ENCODE measurements at places on chromosomes 4 and X.
A peak's percentile ranks its signal among the peaks of the same experiment; 100 is the strongest.

- DNase-seq, result no peak
These were observed 432.5 kb upstream of the FGF16 start for GRCh38 chrX:77014377-77015372.

DNA sequence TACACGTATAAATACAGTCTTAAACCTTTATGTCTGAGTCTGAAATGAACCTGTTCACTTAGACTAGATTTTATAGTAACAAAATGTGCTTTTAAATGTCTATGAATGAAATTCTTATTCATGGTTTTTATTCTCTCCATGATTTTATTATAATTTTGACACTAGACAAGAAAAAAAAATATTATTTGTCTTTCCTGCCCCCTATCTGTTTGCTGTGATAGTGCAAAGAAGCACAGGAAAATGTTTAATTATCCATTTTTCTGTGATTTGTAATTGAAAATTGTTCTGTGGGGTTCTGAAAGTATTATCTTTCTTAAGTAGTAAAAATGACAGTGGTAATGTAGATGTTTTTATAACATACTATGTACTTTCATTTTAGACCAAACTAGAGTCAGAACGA is 52.0 kb downstream of the INTS6L start:
- DNase-seq, result no peak

DNA sequence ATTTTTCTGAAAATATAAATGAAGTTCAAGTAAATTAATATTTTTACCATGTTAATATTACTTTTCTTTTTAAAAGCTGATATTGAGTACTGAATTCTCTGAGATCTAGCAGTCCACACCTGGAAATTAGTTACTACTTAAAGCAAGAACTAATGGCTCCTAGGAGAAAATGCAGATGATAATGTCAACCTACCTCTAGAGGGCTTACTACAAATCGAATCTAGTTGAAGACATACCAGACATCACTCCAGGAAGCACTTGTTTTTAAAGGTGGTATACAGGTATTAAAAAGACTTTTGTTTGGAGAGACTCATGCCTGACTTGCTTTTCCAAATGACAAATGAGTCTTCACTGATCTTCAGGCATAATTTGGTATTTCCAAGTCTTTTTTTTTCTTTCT is 516.4 kb upstream of the BOD1L1 start:
- DNase-seq, result no peak

- peak; percentile 30 for DNase-seq
These were observed 1.3 kb downstream of the ANTXR2 start for GRCh38 chr4:80071604-80072227.

GRCh38 chr4:64781737-64782326 is 372.6 kb upstream of the TECRL start:
- DNase-seq, result no peak

DNA sequence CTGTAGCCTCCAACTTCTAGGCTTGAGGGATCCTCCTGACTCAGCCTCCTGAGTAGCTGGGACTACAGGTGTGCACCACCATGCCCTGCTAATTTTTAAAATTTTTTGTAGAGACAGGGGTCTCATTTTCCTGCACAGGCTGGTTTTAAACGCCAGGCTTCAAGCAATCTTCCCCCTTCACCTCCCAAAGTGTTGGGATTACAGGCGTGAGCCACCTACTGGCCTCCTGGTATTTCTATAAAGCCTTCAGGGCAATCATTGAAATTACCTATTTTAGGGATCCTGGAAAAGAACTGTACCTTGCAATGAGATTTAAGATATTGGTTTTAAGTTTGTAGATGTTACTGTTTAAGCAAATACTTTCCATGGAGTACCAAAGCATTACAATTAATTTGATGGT is 13.5 kb upstream of the PLS3 start:
- no peak for DNase-seq

DNA sequence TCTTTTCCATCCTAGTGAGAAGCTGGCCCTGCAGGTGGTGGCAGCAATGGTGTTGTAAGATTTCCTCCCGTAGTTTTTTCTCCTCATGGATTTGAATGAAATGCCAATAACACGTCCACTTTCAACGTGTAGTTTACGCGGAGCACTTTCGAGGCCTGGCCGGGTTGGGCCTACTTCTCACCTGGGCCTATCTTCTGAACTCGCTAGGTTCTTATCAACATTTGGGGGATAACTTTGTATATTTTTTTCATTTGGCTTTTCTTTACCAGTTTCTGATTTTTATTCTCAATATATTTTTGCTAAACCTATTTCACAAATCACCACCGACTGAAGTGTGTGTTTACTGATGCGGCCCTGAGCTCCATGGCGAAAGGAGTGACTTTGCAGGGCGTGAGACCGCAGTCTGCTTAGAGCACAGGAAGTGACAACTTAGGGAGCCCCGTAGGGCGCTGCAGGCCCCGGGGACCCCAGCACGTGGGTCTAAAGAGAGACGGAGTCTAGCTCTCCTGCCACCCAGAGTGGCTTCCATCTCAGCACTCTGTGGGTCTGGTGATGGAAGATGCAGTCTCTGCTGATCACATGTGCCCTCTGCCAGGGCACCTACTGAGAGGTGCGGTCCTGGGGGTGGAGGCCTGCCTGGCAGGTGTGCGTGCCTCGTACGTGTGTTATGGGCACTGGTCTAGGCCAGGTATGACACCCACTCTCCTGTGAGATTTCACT is 29.1 kb downstream of the NELFA start:
- no peak for DNase-seq

DNA sequence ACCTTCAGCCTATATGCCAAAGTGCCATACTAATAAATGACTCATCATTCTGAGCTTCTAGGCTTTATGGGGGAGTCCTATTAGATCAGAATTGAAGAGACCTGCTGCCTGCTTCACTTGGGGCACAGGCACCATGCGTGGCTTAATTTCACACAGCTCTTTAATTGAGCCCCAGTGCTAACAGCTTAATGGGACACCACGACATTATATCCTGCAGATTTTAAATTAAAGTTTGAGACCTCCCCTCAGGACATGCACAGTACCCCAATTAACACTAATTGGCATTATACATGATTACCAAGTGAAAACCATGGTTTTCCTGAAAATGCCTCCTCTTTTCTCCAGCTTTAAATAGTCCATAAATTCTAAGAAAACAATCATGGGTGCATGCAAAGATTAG is 6.8 kb downstream of the C1QTNF7 start:
- DNase-seq, result no peak

DNA sequence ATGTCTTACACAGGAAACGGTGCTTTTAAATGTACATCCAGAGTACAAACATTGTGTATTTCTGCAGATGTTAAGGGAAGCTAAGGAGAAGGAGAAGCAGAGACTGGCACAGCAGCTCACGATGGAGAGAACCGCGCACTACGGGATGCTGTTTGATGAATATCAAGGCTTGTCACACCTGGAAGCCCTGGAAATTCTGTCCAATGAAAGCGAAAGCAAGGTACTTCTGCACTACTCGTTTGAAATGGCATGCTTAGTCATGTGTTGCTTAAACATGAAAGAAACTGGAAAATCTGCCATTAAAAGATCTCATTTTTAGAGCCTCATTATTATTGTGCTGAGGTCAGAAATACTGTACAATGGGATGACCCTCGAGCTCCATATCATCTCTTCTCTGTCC is 47.2 kb downstream of the FAM114A1 start:
- DNase-seq, result no peak

- DNase-seq, result no peak
These were observed 59.5 kb downstream of the CD38 start for GRCh38 chr4:15837591-15837990.

- no peak for DNase-seq
These were observed 669 bp downstream of the IRF2 start for GRCh38 chr4:184473499-184474262.

- DNase-seq, result no peak
These were observed 13.5 kb downstream of the KDM5C start for GRCh38 chrX:53211391-53211978.

- DNase-seq, result peak; percentile 95
These were observed 114.0 kb downstream of the RBM47 start for GRCh38 chr4:40515398-40516293.

- no peak for DNase-seq
These were observed 44.2 kb downstream of the JADE1 start for GRCh38 chr4:128853741-128854140.

GRCh38 chr4:48157271-48157670 is 23.2 kb upstream of the TXK start:
- DNase-seq, result no peak

DNA sequence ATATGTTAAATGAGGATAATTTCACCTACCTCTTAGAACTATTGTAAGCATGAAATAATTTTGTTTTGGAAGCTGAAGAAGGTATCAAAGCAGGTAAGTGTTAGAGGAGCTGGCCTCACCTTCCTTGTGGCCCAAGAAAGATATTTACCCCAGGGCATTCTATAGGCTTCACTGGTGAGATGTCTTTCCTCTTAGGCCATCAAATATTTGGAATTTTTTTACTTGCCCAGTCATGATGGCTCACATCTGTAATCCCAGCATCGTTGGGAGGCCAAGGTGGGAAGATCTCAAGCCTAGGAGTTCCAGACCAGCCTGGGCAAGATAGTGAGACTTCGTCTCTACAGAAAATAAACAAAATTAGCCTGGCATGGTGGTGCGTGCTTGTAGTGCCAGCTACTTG is 6.1 kb upstream of the SMS start:
- no peak for DNase-seq

- no peak for DNase-seq
These were observed 1492.2 kb upstream of the TENM3 start for GRCh38 chr4:180751009-180751408.

DNA sequence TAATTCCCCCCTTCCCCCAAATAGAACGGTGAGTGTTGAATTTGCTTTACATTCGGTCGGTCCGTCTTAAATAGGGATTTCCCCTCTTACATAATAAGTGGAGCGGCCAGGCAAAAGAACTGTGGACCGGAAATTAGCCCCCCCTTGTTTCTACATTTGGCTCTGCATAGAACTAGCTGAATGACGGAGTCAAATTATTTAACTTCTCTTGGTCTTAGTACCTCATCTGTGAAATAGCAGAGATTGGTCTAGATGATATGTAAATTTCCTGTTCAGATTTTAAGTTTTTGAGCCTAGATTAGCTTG is 1.3 kb downstream of the SPATA18 start:
- DNase-seq, result peak; percentile 13

- no peak for DNase-seq
These were observed 143.7 kb downstream of the NAA11 start for GRCh38 chr4:79182209-79182608.

DNA sequence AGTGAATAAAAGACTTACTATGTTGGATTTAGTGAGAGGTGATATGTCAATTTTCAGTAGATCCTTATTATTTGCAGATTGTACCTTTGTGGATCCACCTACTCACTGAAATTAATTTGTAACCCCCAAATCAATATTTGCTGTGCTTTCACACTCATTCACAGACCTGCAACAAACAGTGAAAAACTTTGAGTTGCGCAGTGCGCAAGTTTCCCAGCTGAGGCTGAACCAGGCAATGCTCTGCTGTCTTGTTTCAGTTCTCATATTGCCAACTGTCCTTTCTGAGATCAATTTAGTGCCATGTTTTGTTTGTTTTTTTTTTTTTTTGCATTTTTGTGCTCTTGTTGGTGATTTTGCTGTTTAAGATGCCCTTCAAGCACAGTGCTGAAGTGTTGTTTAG is 40.8 kb upstream of the LEF1 start:
- no peak for DNase-seq

DNA sequence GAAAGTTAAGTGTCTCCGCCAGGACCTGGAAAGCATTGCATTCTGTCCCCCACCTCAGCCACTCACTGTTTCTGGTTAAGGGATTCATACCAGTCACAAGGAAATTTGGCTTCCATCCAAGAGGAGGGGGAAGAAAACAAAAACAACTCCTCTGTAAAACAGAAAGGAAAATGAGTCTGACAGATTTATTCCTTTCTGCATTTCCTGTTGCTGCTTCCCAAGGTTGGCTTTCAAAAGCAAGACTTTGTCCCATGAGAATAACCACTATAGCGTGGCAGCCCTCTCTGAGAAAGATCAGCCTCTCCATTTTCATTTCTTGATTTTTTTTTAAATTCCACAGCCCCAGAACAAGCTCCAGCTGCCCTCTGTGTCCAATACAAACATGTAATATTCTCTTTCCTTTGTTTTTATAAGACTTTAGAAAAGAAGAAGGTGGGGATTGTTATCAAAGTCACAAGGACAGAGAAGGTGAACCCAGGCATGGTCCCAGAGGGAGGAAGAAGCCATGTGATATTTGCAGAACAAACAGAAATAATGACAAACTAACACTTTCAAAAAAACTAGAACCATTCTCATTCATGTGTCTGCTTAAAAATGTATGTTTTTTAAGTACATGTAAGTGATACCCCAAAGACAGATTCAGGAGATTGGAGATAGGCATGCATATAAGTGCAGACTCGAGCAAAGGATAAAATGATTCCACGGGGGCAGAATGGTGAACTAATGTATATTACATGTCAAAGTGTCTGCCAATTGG is 90.7 kb upstream of the DCLK2 start:
- DNase-seq, result no peak

- no peak for DNase-seq
These were observed 58.3 kb upstream of the VSIG4 start for GRCh38 chrX:66098162-66098561.

DNA sequence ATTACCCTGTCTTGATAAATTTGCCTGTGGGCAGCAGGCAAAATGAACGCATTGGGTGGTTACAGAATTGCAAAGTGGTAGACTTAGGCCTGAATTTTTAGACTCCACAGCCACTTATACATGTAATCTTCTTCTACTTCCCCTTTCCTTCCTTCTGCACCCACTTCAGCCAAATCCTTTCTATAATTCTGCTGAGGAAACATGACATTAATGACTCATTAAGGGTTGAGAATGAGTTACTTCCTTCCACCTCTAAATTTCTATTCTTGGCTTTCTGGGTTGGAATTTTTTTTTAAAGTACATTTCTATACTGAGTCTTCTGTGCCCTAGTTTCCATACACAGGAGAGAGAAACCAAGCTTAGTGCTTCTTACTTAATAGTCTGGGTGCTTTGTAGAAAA is 10.1 kb downstream of the PAPSS1 start:
- no peak for DNase-seq

- DNase-seq, result no peak
These were observed 109.0 kb downstream of the ATP11C start for GRCh38 chrX:139823806-139824205.

DNA sequence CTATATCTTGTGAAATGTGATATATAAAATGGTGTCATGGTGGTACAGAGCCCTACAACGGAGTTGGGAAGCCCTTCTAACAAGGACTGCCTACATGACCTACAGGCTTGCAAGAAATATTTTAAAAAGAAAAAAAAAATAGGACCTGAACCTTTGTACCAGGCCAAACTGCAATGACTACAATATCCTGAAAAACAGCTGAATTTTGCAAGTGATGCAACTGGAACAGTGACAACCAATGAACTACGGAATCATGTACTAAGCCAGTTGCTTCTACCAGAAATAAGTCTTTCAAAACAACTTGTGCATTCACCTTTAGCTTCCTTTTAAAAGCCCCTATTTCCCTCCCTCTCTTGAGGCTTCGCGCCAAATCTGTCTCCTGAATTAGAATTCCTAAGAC is 58.4 kb downstream of the PDGFC start:
- no peak for DNase-seq

DNA sequence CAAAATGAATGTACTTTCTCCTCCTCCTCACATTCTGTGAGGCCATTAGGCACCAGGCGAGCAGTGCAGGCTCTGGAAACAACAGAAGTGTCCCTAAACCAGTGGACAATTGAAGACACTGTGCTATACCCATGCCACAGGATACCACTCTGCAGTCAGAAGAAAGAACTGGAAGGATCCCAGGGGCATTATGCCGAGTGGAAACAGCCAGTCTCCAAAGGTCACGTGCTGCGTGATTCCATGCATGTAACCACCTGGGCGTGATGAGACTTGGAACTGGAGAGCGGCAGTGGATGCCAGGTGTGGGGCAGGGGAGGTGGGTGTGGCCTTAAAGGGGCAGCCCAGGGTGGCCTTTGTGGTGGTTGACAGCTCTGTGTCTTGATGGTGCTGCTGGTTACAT is 139.4 kb downstream of the EVC2 start:
- no peak for DNase-seq

Measured in GM12878 (cell line).